Heart left ventricle (tissue), 16 donors: ENCODE measurements at places on chromosomes 11 and 22. TPM values are rescaled to one million over a fixed set of nuclear protein-coding genes. Genes with fewer than 3 reads are reported as not detected.

OR8A1 gene
- total RNA-seq, result not detected

LMO2 gene
- 16.7 TPM for total RNA-seq

MFNG gene
- total RNA-seq, result 9.6 TPM

TMPRSS4 gene
- total RNA-seq, result not detected

- DNase-seq, result no peak
Observed at GRCh38 chr11:77136074-77136473, 8.0 kb downstream of the MYO7A start.

GRCh38 chr11:71575723-71576424 is 6.8 kb downstream of the KRTAP5-11 start:
- no peak for DNase-seq

GRCh38 chr22:32706149-32706548 is 95.4 kb upstream of the TIMP3 start:
- DNase-seq, result no peak

GRCh38 chr22:36860821-36861659 is at the start of gene NCF4:
TSS of gene NCF4 (plus strand) at chr22:36861006. CDS start at chr22:36861172, 166 bp downstream.
- peak; percentile 66 for DNase-seq

DNA sequence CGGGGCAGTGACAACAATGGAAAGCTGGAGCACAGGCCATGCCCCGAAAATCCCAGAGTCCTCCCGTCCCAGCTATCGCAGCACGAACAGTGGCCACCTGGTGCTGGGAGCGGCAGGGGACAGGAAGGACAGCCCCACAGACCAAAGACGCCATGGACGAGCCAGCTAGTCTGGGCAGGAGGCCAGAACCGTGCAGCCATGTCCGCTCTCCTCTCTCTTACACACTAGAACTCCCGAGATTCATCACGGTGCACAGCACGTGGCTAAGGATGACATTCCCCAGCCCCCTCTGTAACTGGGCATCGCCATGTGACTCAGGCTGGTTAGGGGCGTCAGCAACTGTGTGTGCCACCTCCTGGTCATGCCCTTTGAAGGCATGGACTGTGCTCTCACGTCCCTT is 4.6 kb downstream of the CDPF1 start:
- peak; percentile 85 for DNase-seq

DNA sequence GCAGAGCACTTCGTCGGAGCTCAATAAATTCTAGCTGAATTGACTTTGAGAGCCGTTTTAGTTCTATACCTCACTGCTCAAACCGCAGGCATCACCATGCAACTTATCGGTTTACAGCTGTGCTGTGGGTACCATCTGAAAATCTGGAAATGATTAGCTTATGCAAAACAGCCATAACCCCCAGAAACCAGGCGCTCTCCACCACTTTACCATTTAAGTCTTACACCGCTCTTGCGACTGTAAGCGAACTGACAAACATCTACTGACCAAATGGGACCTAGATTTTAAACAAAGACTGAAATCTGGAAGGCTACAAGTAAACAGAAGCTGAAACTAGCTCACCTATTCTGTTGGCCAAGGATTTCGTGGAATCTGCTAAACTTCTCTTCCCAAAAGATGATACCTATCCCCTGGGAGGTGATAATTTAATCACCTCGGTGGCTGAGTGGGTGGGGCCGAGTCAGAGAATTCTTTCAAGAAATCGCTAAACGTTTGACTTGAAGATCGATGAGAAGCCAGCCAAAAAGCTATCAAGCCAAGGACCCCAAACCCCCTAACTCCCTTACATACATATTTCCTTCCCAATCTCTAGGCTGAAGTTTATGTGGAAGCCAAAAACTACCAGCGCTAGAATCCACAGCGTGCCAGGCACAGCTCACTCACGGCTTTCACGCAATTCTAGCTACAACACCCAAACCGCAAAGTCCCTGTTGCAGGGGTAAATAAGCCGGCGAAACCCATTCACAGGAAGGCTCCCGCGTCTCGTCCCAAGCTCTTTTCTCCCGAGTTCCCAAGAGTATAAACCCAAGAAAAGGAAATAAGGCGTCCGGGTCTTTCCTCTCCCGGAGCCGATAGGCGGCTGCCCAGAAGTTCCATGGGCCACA is 644 bp downstream of the SPTY2D1 start:
- DNase-seq, result no peak

GRCh38 chr11:124222407-124222806 is 18.5 kb upstream of the OR8G1 start:
- no peak for DNase-seq

DNA sequence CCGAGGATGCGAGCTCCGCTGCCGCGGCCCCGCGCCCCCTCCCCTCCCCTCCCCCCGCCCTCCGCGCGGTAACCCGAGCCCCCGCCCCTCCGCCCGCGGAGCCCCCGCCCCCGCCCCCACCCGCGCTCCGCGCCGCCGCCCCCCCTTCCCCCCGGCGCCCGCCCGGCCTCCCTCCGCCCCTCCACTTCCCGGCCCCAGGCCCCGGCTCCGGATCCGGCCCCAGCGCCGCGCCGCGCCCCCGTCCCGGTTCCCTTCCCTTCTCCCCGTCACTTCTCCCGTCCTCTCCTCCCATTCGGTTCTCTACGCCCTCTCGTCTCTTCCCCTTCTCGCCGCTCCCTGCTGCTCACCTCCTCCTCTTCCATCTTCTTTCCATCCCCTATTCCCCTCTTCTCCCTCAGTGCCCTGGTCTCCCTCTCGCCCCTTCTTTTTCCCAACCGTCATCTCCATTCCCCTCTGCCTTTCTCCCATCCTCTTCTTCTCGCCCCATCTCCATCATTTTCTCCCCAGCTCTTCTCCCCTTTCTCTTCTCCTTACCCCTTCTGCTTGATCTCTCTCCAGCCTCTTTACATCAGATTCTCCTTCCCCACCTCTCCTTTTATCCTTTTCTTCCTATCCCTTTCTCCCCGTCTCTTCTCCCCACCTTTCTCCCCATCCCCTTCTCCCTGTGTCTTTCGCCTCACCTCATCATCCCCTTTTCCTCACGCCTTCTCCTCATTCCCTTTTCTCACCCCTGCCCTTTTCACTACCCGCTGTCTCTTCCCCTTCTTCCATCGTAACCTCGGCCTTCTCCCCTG is at the start of gene DCHS1:
DCHS1 (minus strand) TSS at position 20 of the 794 bp plus-strand sequence. CDS start 14,196 bp downstream, outside the sequence.
- peak; percentile 54 for DNase-seq

DNA sequence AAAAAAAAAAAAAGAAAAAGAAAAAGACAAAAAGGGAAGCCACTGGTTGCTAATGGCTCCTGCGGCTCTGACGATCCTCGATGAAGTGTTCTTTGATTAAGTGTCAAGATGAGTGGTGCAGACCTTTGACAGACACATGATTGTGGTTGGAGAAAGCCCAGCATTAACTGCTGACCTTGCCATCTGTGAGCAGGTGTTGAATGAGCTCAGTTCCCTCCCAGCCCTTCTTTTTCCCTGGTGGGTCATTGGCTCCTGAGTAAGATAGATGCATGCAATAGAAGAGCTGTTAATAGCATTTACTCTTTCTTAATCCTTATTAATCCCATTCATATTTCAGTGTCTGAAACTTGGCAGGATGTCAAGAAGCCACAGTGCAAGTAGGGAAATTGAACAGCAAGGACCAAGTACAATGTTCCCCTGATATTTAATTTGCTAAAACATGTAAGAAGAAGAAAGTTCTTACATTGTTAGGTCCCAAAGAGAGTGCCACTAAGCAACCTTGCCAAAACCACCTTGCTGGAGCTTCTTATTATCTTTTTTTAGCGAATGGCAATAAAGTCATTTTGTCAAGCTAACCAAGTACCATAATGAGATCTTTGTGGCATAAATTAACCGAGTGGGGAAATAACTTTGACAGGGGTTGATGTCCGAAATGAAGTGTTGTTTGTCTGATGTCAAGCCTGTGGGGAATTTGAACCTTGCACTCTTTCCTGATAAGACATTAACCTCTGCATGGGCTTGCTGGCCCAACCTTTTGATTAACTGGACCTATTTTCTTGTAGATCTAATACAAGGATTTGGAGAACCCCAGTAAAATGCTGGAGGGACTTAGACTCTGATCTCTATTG is 113.7 kb downstream of the PTPRJ start:
- no peak for DNase-seq

DNA sequence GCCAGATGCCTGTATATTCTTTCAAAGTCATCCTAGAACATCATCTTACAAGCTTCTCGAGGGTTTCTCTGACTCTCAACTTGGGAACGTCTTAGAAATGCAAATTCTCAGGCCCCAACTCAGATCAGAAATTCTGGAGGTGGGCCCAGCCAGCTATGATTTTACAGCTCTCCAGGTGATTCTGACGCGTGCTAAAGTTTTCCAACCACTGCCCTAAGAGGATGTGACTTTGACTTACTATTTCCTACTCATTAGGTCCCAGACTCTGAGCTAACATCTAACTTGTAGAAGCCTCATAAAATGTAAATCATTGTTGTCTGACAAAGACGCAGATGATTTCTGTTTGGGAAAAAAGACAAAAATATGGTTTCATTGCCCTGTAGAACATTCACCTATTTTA is 61.1 kb downstream of the IRAG1 start:
- DNase-seq, result no peak
